Activated CD4-positive, alpha-beta memory T cell treated with anti-CD3 and anti-CD28 coated beads for 36 hours (primary cell): ENCODE measurements at places on chromosomes 6 and 20. TPM values are rescaled to one million over a fixed set of nuclear protein-coding genes. Genes with fewer than 3 reads are reported as not detected.
A peak's percentile ranks its signal among the peaks of the same experiment; 100 is the strongest.

The LINC00237 gene
- not detected for total RNA-seq

DNA sequence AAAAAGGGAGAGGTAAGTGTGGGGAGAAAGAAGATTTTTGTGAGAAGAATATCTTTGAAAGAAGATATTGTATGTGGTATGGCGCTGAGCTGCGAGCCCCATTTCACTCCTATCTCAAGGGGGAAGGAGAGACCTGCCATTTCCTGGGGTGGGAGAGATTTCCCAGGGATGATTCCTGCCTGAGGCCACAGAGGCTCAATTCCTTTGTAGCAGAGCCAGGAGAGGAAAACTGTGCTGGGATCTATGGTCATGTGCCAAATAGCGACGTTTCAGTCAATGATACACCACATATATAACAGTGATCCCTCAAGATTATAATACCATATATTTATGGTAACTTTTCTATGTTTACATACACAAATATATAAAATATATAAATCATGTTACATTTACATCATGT lies 28.9 kb downstream of the TCF21 start:
- DNase-seq: no peak

GRCh38 chr6:73969971-73970970 lies 274.3 kb downstream of the CD109 start:
- DNase-seq: no peak

- no peak for DNase-seq
Observed at GRCh38 chr6:28725890-28726348, 197.9 kb downstream of the TRIM27 start.

DNA sequence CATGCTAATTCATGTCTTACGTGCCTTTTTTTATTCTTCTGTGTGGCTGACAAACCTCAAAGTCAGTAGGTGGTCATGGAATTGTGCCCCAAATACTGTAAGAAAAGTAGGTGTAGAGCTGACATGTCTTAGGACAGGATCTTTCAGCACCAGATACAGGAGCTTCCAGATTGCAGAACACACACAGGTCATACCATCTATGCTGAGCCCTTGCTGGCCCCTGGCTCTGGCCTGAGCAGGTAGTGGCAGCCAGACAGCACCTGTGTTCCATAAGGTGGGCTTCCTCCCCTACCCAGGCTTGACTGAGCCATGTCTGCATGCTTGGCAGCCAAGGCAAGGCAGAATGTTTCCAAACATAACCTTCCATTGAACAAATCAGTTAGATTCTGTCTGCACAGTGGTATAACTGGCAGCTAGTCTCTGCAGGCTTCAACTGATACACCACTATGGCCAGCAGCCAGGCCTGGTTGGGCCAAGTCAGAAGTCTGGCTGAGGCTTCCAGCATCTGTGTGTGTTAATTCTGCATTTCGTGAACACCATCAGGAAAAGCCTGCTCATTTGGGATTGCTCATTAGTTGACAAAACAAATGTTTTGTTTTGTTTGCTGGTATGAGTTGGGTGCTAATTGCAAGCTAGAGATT lies 366.5 kb downstream of the FOXA2 start:
- no peak for DNase-seq

The SLC35D3 gene
- total RNA-seq: not detected

- peak; percentile 93 for DNase-seq
Observed at GRCh38 chr6:27688014-27688586, 215.2 kb upstream of the ZNF184 start.

GRCh38 chr20:37526839-37527637 lies 638 bp downstream of the BLCAP start:
- DNase-seq: no peak

GRCh38 chr6:9412951-9413559 lies 977.7 kb upstream of the SLC35B3 start:
- peak; percentile 12 for DNase-seq

The BPI gene
- not detected for total RNA-seq

DNA sequence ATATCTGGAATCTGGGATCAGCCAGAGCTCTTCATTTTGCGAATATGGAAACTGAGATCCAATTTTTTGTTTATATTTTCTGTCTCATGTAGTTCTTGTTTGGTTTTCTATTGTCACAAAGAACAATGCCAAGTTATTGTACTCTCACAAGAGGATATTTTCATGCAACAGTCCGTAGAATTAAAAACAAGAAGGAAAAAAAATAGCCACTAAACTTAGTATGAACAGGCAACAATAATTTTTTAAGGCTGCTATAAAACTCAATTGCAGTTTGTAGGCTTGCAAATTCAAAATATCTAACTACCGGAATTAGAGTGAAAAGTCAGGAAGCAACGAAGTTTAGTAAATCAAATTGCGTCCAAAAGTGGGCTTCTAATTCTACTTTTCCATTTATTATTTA lies 1.2 kb downstream of the POPDC3 start:
- no peak for DNase-seq
